ENCODE measurements at places on chromosomes 11 and 22.

- DNase-seq: no peak
These were observed 1.1 kb upstream of the CBL start for GRCh38 chr11:119205080-119205479.

DNA sequence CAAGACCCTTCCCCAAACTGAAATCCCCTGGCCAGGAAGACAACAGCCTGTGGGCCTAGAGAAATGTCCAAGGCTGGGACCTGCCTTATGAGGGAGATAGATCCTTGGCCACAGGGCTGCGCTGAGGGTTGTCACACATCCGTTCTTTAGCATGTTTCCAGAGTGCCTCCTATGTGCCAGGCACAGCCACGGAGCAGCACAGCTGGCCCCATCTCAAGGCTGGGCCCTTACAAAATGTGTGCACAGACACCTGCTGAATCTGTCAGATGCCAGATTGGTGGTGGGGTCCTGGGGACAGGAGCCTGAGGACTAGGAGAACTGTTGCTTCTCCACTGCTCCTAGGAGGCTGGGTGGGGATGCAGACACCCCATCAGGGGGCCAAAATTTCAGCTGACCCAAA, 11.2 kb downstream of the GRIK4 start:
- no peak for DNase-seq

DNA sequence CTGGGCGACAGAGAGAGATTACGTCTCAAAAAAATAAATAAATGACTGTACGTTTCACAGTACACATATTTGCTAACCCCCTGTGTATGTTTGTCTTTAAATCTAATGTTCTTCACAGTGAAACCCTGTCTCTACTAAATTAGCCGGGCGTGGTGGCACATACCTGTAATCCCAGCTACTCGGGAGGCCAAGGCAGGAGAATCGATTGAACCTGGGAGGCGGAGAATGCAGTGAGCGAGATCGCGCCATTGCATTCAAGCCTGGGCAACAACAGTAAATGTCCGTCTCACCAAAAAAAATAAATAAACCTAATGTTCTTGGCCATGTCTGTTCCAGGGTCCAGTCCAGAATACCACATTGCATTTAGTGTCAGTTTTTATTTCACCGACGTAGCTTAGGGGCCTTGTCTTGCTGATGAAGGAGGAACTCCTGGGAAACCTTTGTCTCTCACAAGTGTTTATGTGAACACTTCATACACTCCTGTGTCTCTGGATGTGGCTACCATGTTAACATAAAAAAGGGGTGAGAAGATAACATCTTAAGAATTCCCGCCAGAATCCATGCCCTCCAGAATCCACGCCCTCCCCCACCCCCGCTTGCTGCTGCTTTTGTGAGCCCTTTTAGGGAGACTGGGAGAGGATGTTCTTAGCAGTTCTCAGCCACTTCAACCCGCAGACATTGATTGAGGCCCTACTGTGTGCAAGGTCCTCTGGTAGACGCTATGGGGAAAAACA, 5.0 kb upstream of the SERHL2 start:
- no peak for DNase-seq

DNA sequence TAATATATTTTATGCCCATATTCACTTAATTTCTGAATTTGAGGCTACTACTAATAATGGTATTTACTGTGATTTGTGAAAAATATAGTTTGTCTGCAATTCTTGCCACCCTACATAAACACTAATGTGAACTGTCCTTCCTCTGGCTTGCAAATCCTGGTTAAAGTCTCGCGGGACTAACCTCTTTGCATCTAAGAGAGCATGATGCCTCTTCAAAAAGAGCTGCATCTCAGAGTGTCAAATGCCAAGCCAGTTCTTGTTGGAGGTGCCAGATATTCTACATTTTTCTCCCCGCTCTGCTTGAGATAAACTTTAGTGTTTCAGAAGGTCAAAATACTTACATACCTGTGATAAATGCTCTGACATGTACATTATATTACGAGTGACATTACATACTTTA, 2.1 kb downstream of the ARHGAP42 start:
- no peak for DNase-seq

GRCh38 chr11:123178186-123178585, 16.9 kb downstream of the CLMP start:
- no peak for DNase-seq

DNA sequence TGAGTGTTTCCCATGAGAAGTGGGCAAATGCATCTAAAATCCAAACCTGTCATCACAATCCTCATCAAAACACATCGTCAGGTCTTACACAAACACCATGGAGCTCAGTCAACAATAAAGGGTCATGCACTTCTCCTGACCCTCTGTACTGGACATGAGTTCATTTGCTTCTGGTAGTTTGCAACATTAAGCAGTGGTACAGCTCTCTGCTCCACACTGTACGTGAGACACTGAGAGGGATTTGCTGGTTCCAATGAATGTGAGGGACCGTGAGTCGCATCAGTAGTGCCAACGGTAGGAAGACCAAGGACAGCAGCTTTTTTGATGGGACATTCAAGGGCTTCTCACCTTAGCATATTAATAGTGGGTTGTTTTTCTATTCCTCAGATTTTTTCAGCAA, 752.3 kb downstream of the OPCML start:
- DNase-seq: no peak
